MM.1S (cell line): ENCODE measurements at places on chromosomes 11 and 22.

DNA sequence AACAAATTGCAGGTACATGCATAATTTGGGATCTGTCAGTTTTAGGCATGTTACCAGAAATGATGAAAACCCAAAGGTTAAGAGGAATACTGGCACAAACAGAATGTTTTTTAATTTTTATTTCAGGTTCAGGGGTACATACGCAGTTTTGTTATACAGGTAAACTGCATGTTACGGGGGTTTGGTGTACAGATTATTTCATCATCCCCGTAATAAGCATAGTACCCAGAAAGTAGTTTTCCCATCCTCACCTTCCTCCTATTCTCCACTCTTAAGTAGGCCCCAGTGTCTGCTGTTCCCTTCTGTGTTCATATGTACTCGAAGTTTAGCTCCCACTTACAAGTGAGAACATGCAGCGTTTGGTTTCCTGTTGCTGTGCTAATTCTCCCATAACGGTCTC is 33.0 kb downstream of the PI4KA start:
- DNase-seq: no peak

- DNase-seq: no peak
Observed at GRCh38 chr11:112608509-112608908, 347.8 kb upstream of the PLET1 start.

GRCh38 chr22:18976197-18976751 is 40.2 kb upstream of the PRODH start:
- no peak for DNase-seq

DNA sequence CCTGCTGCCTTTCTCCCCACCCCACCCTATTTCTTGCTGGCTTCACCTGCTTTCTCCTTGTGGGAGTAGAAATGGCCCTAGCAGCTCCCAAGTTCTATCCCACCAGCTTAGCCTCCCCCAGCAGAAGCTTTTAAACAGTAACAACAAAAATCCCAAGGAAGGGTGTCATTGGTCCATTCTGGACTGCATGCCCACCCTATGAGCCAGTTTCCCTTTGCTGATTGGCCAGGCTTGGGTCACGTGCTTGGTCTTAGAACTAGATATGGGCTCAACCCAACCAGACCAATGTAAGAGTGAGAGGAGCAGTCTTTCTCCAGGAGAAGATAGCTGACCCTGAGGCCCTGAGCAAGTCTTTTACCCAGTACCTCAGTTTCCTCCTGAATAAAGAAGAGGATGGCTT is 2.3 kb downstream of the MTFP1 start:
- no peak for DNase-seq

DNA sequence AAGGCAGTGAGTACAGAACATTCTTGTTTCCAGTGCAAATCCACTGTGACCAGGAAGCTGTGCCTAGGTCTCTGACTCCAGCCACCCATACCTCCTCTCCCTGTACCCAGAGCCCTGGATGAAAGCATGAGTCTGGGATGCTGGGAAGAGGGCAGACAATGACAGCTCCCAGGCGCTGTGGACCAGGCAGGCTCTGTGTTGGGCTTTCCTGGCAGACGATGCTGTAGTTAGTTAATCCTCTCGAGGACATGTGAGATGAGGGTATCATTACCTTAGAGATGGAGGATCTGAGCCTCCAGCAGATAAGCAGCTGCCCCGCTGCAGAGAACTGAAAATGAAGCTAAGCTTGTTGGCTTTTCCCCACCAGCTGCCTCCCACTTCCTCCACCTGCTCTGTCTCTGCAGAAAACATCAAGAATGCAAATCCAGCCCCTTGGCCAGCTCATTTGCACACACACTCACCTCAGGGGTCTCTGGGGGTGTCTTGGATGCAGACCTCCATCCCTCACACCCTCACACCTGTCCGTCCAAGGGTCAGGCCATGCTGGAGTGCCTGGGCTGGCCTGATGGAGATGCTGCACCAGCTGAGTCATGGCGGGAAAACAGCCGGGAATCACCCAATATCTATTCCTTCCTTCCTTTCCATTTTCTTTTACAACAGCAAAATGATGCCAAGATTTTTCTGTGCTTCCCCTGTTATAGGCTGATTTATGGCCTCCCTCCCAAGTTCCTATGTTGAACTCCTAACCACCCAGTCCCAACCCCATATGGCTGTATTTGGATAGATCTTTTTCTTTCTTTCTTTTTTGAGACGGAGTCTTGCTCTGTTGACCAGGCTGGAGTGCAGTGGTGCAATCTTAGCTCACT is 94.9 kb upstream of the SEPTIN5 start:
- peak; percentile 34 for DNase-seq

- DNase-seq: no peak
Observed at GRCh38 chr11:1553808-1554594, 18.1 kb downstream of the DUSP8 start.

GRCh38 chr11:125233736-125234275 is 69.3 kb downstream of the PKNOX2 start:
- DNase-seq: no peak

- DNase-seq: no peak
Observed at GRCh38 chr11:2735053-2735589, 35.3 kb upstream of the KCNQ1OT1 start.

- no peak for DNase-seq
Observed at GRCh38 chr11:36818410-36818809, 220.4 kb upstream of the RAG2 start.

DNA sequence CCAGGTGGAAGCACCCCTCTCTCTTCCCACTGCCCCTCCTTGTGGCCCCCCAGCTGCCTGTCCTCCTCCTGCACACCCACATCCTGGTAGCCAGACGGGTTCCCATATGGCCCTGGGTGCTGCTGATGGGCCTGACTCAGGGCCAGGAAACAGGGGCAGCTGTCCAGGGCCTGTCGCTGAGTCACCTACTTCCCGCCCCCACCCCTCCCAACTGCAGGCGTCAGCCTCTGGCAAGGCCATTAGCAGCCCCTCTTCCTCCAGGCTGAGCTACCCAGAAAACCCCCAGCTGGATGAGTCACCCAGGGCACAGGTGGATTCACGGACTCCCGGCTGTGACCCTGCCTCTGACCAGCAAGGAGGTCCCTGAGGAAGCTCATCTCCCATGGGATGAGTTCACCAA is 6.9 kb upstream of the GAL start:
- DNase-seq: no peak

DNA sequence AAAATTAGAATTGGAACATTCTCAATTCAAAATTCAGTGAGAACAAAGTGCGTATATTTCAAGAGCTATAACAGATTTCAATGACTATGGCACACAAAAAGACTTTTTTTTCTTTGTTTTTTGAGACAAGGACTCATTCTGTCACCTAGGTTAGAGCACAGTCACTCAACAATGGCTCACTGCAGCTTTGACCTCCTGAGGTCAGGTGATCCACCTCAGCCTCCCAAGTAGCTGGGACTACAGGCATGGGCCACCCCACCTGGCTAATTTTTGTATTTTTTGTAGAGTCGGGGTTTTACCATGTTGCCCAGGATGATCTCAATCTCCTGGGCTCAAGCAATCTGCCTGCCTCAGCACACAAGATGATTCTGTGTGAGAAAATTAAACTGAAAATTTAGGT is 51.5 kb downstream of the PIK3C2A start:
- peak; percentile 15 for DNase-seq

GRCh38 chr11:94525546-94526324 is 13.5 kb downstream of the C11orf97 start:
- DNase-seq: no peak

- DNase-seq: peak; percentile 67
Observed at GRCh38 chr11:32894149-32894827, 1.7 kb downstream of the QSER1 start.

DNA sequence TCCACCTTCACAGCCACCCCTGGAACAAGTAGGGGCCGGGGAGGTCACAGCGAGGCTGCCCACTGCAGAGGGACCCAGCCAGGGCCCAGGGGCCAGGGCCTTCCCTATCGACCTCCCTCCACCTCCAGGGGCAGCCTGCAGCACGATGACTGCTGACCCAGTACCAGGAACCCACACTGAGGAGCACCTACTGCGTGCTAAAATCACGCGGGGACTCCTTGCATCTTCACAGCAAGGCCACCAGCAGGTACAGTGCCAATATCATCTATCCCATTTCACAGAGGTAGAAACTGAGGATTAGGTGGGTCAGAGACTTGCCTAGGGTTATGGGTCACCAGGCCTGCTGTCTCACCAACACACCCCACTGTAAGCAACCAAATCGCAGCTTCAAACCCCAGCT is 14.6 kb downstream of the MACROD1 start:
- DNase-seq: no peak

GRCh38 chr11:122803306-122803705 is 35.0 kb upstream of the CRTAM start:
- no peak for DNase-seq

GRCh38 chr11:76795936-76796441 is 12.8 kb downstream of the TSKU start:
- no peak for DNase-seq
